Globus pallidus (tissue), 1 donor: ENCODE measurements at places on chromosomes 16 and 17.

GRCh38 chr16:88444826-88445582 is 8.1 kb upstream of the ZFPM1 start:
- no peak for DNase-seq

DNA sequence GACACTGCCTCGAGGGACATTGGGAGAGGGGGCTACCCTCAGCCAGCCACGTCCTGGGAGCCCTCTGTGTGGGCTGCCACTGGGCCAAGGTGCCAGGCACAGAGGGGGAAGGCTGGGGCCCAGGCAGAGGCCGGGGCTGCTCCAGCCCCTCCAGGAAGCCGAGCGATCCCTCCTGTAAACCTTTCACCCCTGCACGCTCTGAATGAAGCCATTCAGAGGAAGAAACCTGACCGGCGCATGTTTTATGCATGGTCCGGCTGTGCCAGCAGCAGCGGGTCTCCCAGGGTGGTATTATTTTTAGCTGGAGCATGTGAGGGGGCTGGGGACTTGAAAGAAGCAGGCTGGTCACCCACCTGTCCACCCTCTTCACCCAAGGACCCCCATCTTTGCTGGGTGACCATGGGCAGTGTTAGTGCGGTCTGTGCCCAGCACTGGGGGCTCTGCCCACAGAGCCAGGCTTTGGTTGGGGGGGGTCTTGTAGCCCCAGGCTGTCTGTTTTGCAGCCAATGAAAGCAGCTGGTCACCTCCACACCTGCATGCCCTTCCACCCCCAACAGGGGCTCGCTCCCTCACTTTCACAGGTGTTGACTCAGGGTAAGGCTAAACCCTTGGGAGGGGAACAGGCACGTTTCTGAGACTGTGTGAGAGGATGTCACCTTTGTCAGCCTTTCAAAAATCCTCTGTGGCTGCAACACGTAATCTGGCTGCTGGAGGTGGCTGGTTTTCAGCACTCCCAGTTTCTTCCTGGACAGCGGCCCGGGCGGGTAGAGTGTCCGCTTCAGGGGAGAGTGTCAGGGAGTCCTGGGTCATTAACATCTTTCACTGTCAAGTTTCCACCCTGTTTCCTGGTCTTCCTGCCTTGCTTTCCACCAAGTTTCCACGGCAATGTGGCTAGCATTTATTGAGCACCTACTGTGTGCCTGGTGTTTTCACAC is 77.1 kb upstream of the BRD7 start:
- no peak for DNase-seq

GRCh38 chr17:42775534-42776098 is 2.4 kb downstream of the VPS25 start:
- no peak for DNase-seq

GRCh38 chr17:73155410-73156165 is 9.2 kb upstream of the SSTR2 start:
- DNase-seq: peak; percentile 22

GRCh38 chr17:68498479-68499326 is 13.5 kb upstream of the PRKAR1A start:
- no peak for DNase-seq

GRCh38 chr17:83053739-83054451 is 25.5 kb upstream of the METRNL start:
- DNase-seq: peak; percentile 31

DNA sequence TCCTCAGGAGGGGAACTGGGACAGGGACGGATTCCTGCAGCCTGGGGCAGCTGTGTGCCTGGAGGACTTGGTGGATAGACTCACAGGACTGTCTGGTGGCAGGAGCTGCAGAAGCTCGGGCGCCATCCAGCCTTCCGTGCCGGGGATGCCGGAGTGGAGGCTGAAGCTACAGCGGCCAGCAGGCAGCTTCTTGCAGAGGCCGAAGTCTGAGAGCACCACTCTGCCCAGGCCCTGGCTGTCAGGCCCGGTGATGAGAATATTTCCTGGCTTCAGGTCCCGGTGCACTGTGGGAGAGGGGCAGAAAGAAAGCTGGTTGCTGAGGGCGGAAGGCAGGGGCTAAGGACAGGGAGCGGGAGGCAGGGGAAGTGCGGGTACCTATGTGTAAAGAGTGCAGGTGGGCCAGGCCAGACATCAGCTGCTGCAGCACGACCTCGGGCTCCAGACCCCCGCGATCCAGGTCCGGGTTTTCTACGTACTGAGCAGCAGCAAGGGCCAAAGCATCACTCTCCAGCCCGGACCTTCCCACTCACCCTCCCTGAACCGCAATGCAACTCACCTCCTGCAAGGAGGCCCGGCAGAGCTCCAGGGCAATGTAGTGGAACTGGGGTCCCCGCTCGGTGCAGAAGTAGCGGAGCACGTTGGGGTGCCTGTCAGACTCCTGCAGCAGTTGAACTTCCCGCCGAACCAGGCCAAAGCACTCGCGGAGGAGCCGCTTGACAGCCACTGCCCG is 16.1 kb downstream of the PLK1 start:
- DNase-seq: no peak

GRCh38 chr17:59347975-59348391 is 16.5 kb downstream of the YPEL2 start:
- no peak for DNase-seq

- no peak for DNase-seq
Measured at GRCh38 chr17:79616801-79617200, 6.0 kb upstream of the RBFOX3 start.

- DNase-seq: no peak
Measured at GRCh38 chr17:58538811-58539409, 24.5 kb upstream of the MTMR4 start.
